ENCODE measurements at places on chromosomes 3 and 15. TPM values are rescaled to one million over a fixed set of nuclear protein-coding genes. Genes with fewer than 3 reads are reported as not detected.

- no peaks in the 10 kb centered on the region for H3K27me3 ChIP-seq
- H3K36me3 ChIP-seq, result no peaks in the 10 kb centered on the region
- no peaks in the 10 kb centered on the region for H3K4me1 ChIP-seq
These were observed 51.4 kb upstream of the CTSH start for GRCh38 chr15:78995921-78996893.

- no peak for DNase-seq
- no peak overlapping the region for H3K27ac ChIP-seq
- no peaks in the 10 kb centered on the region for H3K36me3 ChIP-seq
- no peaks in the 10 kb centered on the region for H3K27me3 ChIP-seq
- H3K4me3 ChIP-seq, result no peak overlapping the region
These were observed 1088.6 kb downstream of the TUSC7 start for GRCh38 chr3:117798221-117798620.

DNA sequence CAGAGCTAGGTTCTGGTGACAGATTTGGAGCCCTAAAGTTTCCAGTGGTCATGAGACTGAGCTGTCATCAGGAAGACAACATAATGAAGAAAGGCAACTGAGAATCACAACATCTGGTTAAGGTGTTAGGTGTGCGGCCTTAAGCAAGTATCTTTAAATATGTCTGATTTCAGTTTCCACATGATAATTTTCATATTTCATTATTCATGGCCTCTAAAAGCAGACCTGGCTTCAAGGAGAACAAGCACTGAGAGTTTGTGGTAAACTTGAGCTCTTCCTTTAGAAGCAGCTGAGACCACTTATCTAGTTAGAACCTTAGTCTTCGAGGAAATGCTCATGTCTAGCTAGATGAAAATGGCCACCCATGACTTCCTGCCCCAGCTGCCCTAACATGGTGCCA, 25.7 kb upstream of the MYLK start:
- no peak overlapping the region for H3K27ac ChIP-seq
- peaks cover 1% of the 10 kb centered on the region for H3K36me3 ChIP-seq
- peaks cover 1% of the 10 kb centered on the region for H3K27me3 ChIP-seq
- no peak for DNase-seq
- H3K4me3 ChIP-seq, result no peak overlapping the region
- H3K4me1 ChIP-seq, result no peaks in the 10 kb centered on the region

TIPIN gene
- 49.9 TPM for total RNA-seq

DNA sequence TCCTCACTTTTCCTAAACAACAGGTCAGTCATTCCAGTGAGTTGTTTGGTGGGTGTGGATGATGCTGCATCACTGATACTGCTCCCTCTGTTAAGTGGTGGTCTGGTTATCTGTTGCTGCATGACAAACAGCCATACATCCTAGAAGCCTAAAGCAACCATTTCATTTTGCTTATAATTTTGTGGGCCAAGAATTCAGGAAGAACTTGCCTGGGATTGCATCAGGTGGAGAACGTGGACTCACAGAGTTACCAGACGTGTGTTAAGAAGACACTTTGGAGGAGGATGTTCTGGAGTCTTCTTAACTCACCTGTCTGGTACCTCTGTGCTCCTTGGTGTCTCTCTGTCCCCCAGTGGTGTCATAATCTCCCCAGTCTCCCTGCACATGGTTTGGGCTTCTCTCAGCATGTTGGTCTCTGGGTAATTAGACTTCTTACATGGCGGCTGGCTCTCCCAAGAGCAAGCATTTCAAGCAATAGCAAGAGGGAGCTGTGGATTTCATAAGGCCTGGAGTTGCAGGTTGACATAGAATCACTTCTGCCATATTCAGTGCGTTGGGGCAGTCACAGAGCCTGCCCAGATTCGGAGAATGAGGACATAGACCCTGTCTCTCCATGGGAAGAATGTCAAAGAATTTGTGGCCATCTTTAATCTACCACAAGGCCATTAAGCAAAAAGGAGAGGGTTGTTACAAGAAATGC, 20.1 kb downstream of the USP3 start:
- peaks cover 10% of the 10 kb centered on the region for H3K36me3 ChIP-seq
- DNase-seq, result no peak
- H3K4me3 ChIP-seq, result no peak overlapping the region
- no peak overlapping the region for H3K27ac ChIP-seq
- H3K27me3 ChIP-seq, result no peaks in the 10 kb centered on the region

GRCh38 chr3:70276901-70277300, 35.5 kb downstream of the MDFIC2 start:
- H3K4me1 ChIP-seq, result no peaks in the 10 kb centered on the region
- no peak overlapping the region for H3K27ac ChIP-seq
- H3K4me3 ChIP-seq, result no peak overlapping the region

REC114 gene
- not detected for total RNA-seq

ZNF80 gene
- 0.23 TPM for total RNA-seq

CCDC80 gene
- total RNA-seq, result not detected

GRCh38 chr3:107855710-107856109, 235.1 kb downstream of the CD47 start:
- no peak overlapping the region for H3K4me3 ChIP-seq
- H3K27me3 ChIP-seq, result peaks cover 1% of the 10 kb centered on the region
- H3K36me3 ChIP-seq, result no peaks in the 10 kb centered on the region
- DNase-seq, result no peak

- H3K27me3 ChIP-seq, result no peaks in the 10 kb centered on the region
- H3K27ac ChIP-seq, result no peak overlapping the region
- H3K36me3 ChIP-seq, result no peaks in the 10 kb centered on the region
- H3K4me1 ChIP-seq, result peaks cover 12% of the 10 kb centered on the region
These were observed 271.6 kb upstream of the CBLB start for GRCh38 chr3:106140431-106140830.

DNA sequence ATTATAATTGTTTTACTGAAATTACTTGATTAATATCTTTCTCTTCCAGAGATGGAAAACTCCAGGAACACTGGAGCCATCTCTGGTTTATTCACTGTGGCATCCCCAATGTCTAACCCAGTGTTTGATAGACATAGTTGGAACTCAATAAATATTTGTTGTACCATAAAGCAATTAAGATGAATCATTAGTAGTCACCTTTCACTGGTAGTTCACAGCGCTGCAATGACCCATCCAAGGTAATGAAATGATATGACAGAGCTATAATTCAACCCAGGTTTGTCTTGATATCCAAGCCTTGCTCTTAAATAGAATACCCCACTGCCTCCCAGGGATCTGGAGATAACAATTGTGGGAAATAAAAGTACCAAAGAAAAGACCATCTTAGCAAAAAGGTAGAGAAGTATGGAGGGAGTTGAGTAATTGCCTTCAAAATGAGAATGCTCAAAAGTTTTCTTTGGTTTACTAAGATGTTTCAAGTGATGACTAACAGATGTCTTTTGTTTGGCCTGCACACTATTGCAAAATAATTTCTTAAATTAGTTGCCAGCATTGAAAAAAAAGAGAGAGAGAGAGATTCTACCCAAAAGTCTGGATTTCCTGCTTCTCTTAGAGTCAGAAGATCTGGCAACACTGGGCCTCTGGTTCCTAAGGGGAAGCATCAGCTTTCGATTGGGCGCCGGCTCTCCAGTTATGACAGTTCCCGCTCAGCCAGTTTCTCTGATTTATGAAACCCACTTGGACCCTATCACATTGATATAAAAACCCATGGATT, 348.5 kb downstream of the ERC2 start:
- H3K27me3 ChIP-seq, result peaks cover 17% of the 10 kb centered on the region
- H3K4me1 ChIP-seq, result no peaks in the 10 kb centered on the region
- no peak for DNase-seq
- no peak overlapping the region for H3K27ac ChIP-seq
- H3K4me3 ChIP-seq, result no peak overlapping the region
- H3K36me3 ChIP-seq, result no peaks in the 10 kb centered on the region

EAF2 gene
- 12.9 TPM for total RNA-seq

DNA sequence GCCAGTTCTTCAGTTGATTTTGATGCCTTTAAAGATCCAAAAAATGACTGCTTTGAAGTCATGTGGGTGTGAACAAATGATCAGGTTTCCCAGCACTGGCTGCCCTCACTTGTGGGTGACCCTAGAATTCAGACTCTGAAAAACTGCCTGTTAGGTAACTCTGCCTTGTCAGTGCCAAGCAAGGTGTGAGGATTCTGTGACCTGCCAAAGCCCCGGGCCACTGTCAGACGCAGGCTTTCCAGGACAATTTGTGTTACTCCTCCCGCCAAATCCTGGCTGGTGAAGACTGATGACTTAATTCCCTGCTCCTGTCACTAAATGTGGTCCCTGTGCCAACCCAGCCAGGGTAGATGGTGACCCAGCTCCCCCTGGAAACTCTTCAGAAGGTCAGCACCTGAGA, 99.2 kb upstream of the PSMD6 start:
- no peak for DNase-seq
- no peaks in the 10 kb centered on the region for H3K36me3 ChIP-seq
- H3K27ac ChIP-seq, result no peak overlapping the region
- no peak overlapping the region for H3K4me3 ChIP-seq
- peaks cover 2% of the 10 kb centered on the region for H3K27me3 ChIP-seq
- H3K4me1 ChIP-seq, result no peaks in the 10 kb centered on the region

GRCh38 chr3:13121553-13122001, 48.3 kb upstream of the IQSEC1 start:
- H3K4me3 ChIP-seq, result no peak overlapping the region
- H3K36me3 ChIP-seq, result no peaks in the 10 kb centered on the region
- H3K27ac ChIP-seq, result no peak overlapping the region
- no peaks in the 10 kb centered on the region for H3K27me3 ChIP-seq

GRCh38 chr15:73617913-73618312, 15.3 kb downstream of the NPTN start:
- H3K36me3 ChIP-seq, result no peaks in the 10 kb centered on the region
- no peak for DNase-seq
- no peak overlapping the region for H3K4me3 ChIP-seq
- no peaks in the 10 kb centered on the region for H3K27me3 ChIP-seq
- H3K27ac ChIP-seq, result no peak overlapping the region
